ENCODE measurements at places on chromosomes 1 and 21.

GRCh38 chr21:31780944-31781343, 49.0 kb upstream of the SCAF4 start:
- DNase-seq = no peak

GRCh38 chr1:10776190-10776905, 20.1 kb downstream of the CASZ1 start:
- DNase-seq = no peak

GRCh38 chr1:222914861-222915632, 100.2 kb downstream of the DISP1 start:
- DNase-seq = no peak

GRCh38 chr1:209748620-209749019, 7.2 kb upstream of the TRAF3IP3 start:
- DNase-seq = no peak

GRCh38 chr1:219374046-219374566, 200.4 kb downstream of the LYPLAL1 start:
- no peak for DNase-seq

DNA sequence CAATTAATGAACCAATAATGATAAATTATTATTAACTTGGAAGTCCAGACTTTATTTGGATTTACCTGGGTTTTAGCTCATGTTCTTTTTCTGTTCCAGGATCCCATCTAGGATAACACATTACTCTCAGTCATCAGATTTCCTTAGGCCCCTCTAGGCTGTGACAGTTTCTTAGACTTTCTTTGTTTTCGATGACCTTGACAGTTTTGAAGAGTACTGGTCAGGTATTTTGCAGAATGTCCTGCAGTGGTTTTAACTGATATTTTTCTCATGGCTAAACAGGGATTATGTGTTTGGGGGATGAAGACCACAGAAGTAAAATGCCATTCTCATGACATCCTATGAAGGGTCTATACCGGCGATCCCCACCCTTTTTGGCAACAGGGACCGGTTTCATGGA, 144.0 kb downstream of the NAV1 start:
- no peak for DNase-seq

DNA sequence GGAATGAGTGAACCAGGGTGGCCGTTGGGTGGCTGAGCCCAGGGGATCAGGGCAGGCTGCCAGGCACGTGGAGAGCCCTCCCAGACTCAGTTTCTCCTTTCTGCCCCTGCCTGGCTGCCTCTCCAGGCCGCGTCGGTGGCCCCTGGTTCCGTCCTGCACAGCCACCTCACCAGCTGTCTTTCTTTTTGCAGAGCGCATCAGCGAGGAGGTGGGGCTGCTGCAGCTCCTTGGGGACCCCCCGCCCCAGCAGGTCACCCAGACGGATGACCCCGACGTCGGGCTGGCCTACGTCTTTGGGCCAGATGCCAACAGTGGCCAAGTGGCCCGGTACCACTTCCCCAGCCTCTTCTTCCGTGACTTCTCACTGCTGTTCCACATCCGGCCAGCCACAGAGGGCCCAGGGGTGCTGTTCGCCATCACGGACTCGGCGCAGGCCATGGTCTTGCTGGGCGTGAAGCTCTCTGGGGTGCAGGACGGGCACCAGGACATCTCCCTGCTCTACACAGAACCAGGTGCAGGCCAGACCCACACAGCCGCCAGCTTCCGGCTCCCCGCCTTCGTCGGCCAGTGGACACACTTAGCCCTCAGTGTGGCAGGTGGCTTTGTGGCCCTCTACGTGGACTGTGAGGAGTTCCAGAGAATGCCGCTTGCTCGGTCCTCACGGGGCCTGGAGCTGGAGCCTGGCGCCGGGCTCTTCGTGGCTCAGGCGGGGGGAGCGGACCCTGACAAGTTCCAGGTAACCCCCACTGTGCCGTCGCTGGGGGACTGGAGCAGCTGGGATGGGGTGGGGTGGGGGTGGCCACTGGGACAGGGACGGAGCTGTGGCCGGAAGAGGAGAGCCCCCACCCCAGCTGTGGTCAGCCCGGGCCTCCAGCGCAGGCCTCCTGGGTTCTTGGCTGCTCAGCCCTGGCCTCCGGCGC, 63.3 kb downstream of the COL18A1 start:
- DNase-seq = no peak

GRCh38 chr1:207396168-207396746, 57.9 kb upstream of the CR2 start:
- no peak for DNase-seq

- DNase-seq = no peak
These were observed 42.4 kb downstream of the MTARC1 start for GRCh38 chr1:220828950-220829586.

- peak; percentile 95 for DNase-seq
These were observed at the start of the genes MRPS6 and SLC5A3 for GRCh38 chr21:34073032-34073748. MRPS6 (plus strand) TSS chr21:34073578; CDS start chr21:34073701, 123 bp downstream. SLC5A3 (plus strand) TSS chr21:34073578; CDS start chr21:34095199, 21,621 bp downstream.

GRCh38 chr1:8497210-8497819, 179.4 kb downstream of the SLC45A1 start:
- DNase-seq = no peak

- peak; percentile 6 for DNase-seq
These were observed 318.8 kb downstream of the PCP4 start for GRCh38 chr21:40186045-40186444.

DNA sequence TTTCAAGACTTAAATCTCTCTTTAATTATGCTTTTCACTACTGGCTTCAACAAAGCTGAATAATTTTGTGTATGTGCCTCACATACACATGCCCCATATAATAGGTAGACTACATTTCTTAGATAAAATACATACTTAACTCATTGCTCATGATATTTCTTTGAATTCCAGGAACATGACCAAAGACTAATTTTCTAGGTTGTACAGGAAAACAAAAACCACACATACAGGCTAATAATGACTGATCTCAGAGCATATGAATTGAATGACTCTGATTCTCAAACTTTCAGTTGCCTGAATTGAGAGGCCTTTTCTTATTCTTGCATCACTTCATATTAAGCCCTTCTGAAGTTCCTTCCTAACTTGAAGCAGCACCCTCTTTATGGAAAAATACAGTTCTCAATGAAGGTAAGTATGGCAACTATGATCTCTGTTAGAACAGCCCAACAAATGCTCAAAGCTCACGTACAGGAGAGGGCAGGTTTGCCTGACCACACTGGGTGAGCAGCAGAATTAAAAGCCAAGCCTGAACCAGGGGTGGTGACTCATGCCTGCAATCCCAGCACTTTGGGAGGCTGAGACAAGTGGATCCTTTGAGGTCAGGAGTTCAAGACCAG, 22.6 kb upstream of the UAP1 start:
- peak; percentile 86 for DNase-seq

GRCh38 chr1:231571904-231572303, 43.4 kb downstream of the TSNAX start:
- no peak for DNase-seq

GRCh38 chr21:21165063-21165645, 166.9 kb downstream of the NCAM2 start:
- peak; percentile 91 for DNase-seq

GRCh38 chr1:100428160-100428559, 75.9 kb downstream of the CDC14A start:
- DNase-seq = peak; percentile 21

DNA sequence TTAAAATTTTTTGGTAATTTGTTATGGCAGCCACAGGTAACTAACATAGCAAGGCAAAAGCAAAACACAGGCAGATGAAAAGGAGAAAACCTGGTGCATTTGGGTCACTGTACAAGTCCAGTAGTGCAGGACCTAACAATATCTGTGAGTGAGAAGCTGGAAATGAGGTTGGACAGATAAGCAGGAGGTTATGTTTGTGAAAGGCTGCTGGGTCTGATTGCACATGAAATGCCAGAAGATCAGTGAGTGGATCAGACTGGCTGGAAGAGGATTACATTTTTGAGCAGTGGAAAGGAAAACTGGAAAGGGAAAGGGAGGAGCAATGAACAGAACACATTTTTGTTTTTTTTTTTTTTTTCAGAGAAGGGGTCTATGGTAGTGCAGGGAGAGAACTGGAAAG, 73.6 kb downstream of the CYYR1 start:
- no peak for DNase-seq

DNA sequence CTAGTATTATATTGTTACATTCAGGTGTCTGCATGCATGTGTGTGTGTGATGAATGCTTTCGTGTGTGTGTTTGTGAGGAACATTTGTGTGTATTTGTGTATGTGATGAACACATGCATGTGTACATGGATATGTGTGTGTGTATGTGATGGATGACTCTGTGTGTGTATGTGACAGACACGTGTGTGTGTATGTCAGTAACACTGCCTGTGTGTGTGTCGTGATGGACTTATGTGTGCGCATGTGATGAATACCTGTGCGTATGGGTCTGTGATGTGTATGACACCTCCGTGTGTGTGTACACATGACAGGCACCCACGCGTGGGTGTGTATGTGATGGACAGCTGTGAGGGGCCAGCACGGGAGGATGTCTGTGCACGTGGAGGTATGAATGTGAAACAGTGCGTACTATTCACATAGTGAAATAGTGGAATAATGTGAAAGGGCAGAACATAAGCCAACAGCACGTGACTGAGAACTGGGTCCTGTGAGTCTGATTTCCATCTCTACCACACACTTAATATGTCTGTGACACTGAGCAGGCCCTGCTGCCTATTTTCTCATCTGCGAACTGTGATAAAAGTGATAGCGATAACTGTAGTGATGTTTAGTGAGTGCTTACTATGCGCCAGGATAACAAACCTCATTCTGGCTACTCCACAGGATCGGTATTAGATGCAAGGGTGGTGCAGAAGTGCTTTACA, 41.8 kb upstream of the CSF3R start:
- DNase-seq = no peak

DNA sequence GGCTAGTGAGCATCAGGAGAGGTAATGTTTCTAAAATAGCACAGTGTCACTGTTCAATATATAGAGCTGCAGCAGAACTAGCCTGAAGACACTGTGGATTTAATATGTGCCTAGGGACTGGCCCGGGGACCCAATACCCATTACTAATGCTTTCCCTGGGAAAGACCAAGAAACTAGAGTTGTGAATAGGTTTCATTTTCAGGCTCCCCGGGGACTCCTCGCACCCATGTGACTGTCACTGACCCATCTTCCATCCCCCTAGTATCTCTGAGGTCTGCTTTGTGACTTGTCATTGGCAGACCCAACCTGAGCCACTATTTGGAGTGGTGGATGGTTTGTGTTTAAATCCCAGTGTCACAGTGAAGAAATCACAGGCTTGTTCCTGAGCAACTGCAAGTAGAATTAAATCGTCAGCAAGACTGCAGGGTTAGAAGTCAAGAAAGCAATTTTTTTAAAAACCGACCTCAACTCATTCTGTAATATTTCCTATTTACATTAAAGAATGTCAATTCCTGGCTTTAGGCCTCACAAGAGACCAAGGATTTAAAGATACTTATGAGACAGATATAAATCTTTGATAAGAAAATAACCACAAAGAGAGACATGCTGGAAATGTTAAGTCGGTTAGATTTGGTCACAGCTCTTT, 130.0 kb upstream of the TNR start:
- DNase-seq = no peak

DNA sequence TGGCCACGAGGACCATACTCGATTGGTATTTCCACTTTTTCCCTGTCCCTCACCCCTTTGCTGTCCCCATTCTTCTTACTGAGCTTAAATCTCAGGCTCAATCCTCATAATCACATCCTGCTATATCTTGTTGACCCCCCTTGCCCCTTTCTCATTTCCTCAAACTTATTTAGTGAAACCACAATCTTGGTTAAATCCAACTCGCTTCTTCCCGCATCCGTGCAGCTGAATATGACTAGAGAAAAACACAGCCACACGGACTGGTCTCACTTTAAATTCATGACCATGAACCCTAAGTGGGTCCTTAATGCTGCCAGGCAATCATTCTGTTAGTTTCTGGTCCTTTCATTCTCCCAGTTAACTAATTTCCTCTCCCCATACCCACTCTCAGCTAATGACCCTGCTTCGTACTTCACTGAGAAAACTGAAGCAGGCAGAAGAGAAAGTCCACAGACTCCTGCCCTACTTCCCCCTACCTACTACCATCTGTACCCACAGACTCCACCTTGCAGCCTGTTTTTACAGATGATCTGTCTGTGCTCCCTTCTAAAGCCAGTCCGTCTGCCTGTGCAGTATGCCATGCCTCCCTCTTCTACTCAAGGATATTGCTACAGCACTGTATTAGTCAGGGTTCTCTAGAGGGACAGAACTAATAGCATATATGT, 96.8 kb upstream of the LMO4 start:
- DNase-seq = no peak

DNA sequence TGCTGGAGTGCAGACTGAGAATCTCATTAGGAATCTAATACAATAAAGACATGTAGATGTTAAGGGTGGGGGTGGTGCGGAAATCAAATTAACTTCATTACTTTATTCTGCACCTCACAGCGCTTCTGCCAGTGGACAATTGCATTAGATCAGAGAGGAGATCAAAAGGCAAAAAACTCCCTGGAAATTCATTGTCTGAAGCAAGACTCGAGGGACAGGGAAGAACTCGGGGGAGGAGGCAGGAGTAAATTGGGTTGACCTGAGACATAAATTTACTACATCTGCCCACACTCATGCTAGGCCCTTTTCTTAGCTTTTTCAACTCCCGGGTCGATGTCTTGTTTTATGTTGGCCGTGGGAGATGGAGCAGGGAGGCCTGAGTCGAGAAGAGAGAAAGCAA, 315.4 kb downstream of the SPATA17 start:
- no peak for DNase-seq

GRCh38 chr1:192518700-192519099, 56.9 kb upstream of the RGS1 start:
- DNase-seq = no peak

DNA sequence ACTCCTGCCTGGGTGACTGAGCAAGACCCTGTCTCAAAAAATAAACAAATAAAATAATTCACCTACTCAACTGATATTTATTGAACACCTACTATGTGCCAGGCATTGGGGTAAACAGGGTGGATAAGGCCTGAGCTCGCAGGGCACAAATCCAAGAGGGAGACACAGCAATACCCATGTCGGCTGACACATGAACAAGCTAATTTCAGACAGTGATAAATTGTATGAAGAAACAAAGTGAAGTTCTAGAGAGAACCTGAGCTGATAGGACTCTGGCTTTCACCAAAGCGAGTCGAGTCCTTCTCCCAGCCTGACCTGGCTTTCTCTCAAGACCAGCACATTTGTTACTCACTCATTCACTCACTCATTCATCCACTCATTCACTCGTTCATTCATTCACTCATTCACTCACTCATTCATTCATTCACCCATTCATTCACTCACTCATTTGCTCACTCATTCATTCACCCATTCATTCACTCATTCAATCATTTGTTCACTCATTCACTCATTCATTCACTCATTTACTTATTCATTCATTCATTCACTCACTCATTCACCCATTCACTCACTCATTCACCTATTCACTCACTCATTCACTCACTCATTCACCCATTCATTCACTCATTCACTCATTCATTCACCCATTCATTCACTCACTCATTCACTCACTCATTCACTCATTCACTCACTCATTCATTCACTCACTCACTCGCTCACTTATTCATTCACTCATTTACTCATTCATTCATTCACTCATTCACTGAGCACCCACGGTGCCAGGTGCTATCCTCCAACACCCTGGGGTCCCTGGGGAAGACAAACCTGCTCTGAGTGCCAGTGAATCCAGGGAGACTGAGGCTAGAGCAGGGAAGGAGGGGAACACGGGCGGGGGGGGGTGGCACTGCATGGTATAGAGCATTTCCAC, 37.4 kb upstream of the CASZ1 start:
- no peak for DNase-seq

- no peak for DNase-seq
These were observed 108.7 kb downstream of the TSEN15 start for GRCh38 chr1:184160236-184160635.

All from astrocyte of the hippocampus (primary cell).